Stimulated activated CD4-positive, alpha-beta T cell treated with anti-CD3 and anti-CD28 coated beads, Interleukin-2, amount 100 ng/mL, for 4 hours (primary cell): ENCODE measurements at places on chromosomes 1 and 21.

- peak; percentile 69 for DNase-seq
Measured at GRCh38 chr1:85297855-85298629, 21.6 kb upstream of the BCL10 start.

GRCh38 chr1:22275626-22276395 is 132.9 kb upstream of the WNT4 start:
- peak; percentile 2 for DNase-seq

- no peak for DNase-seq
Measured at GRCh38 chr21:26717146-26717739, 128.0 kb downstream of the ADAMTS1 start.

DNA sequence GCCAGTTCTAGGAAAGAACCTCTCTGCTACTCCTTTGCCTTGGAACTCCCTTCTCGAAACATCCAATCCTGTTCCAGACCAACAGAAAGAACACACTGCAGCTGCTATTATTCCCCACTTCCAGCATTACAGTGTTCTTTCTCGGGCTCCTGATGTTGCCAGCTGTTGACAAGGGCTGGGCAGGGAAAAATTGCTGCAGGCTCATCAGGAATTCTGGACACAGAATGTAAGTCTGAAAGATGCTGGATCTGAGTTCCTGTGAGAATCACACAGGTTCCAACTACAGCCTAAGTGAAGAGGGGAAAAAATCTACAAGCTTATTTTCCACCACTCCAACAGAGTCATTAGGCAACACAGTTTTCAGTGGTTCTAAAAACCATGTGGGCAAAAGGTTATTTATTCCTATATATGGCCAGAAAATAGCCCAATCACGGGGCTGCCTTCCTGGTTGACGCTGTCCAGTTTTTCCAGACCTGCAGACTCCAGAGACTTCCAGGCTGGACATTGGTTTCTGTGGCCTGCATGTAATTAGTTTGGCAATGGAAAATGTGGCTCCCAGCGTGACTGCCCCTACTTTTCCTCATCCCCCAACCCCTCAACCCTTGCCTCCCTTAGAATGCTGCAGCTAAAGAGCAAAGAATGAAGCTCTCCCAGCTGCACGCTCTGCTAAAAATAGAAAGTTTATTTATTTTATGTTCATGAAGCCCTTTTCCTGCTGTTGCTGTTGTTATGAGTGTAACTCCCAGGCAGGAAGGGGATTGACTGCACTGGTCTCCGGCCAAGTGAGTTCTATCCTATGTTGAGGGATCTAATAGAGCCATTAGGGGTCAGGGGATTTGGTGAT is 8.3 kb upstream of the KIAA0040 start:
- no peak for DNase-seq

GRCh38 chr1:36367798-36368197 is 17.9 kb downstream of the STK40 start:
- no peak for DNase-seq

GRCh38 chr1:159188375-159188788 is 16.3 kb upstream of the ACKR1 start:
- no peak for DNase-seq

GRCh38 chr1:29094433-29094832 is 29.3 kb downstream of the TMEM200B start:
- no peak for DNase-seq
